ENCODE measurements at places on chromosomes 16 and 17.

- DNase-seq, result no peak
Measured at GRCh38 chr17:386141-386876, 33.7 kb upstream of the RPH3AL start.

DNA sequence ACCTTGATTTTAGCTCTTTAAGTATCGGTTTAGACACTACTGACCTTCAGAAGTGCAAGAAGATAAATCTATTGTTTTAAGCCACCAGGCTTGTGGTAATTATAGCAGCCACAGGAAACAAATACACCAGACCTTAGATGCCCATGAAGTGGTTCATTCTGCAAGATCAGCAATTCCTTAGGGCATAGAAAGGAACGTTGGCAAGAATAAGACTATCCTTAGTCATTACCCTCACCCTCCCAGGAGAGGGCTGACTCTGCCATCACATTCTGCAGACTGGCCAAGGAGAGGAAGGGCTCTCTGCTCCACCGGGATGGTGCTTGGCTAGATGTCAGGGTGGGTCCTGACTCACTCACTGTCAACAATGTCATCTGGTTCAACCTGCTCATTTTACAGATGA, 14.1 kb upstream of the NDEL1 start:
- no peak for DNase-seq

GRCh38 chr16:85006639-85007038, 4.7 kb downstream of the ZDHHC7 start:
- no peak for DNase-seq

DNA sequence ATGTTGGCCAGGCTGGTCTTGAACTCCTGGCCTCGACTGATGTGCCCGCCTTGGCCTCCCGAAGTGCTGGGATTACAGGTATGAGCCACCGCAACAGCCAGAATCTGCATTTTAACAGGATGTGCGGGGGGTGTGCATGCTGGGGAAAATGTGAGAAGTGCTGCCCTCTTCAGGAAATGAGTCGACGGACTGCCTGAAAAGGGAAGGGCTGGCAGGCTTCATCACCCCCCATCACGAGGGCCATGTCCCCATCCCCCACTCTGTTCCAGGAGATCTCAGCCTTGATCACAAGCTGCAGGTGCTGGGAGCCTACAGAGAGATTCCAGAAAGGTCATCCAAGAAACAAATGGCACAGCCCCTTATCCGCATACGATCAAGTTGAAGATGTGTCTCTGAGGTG, 195.3 kb upstream of the RPL38 start:
- no peak for DNase-seq

DNA sequence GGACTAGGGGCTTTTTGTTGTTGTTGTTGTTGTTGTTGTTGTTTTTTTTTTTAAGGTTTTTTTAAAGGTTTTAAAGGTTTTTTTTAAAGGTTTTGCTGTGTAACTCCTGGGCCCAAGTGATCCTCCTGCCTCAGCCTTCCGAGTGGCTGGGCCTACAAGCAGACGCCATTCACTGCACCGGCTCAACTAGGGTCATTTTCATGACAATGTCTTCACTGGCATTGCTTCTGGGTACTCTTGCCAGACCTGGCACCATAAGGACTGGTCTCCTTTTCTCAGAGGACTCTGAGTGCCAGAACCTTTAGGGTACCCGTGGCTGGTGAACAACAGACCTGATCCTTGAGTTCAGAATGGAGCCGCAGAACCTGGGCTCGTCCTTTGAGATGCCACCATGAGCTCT, 20.4 kb downstream of the POLR3E start:
- no peak for DNase-seq

DNA sequence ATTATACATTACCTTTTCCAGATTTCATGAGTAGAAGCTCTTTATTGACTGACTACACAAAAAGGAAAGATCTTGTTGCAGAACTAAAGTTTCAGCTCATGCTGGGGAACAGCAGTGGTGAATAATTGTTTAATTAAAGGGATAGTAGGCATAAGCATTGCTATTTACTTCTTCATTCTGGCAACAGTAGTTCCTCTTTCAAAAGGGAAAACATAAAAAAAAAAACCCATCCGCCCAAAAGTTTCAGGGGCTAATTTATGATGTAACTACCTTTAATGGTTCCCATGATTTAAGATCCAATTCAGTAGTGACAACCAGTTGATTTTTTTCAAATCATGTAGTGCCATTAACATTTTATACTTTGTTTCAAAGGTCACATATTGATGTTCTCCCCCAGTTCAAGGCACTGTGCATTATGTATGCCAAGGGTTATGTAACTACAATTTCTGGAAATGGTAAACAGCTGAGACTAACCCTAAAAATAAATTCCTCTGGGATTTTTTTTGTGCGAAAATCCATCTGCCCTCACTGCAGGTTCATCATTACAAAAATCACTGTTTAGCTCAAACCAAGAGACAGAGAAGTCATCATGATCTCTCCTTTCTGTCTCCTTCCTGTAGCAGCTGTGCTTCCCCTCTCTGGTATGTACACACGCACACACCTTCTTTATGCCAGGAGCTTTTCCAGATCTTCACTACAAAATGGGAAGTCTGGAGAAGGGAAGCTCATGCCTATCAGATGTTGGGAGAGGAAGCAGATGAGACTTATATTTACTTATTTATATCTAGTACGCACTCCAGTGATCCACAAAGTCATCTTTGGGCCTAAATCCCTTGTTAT, 2.2 kb upstream of the PHLPP2 start:
- DNase-seq, result no peak

DNA sequence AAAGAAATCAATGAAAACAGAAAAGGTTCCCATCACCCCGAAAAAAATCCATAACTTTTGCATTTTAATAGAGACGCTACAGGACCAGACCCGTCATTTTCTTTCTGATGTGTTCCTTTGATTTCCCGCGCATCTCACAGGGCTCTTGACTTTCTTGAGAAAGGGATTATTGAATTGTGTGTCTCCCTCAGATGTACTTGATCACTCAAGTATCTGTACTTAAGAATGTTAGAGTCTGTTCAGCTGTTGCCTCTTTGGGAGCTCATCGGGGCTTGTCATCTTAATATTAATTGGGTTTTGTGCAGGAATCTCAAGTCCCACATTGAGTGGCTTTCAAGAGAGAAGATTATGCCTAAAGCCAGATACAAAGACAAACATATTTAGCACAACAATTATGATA, 606.4 kb upstream of the SALL1 start:
- no peak for DNase-seq

DNA sequence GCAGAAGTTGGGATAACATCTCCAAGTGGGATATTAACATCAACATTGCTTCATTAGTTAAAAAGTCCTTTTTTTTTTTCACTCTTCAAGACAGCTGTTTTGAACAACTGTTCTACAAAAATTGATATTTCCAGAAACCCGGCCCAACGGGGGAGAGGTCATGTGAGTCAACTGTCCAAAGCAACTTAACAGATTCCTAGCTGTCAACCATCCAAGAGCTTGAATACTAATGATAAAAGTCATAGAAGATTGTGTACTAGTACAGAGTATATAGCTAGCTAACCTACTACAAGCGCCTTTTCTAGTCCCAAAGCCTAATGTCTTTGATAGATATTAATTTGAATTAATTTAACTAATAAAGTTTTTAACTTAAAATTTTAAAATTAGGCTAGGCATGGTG, 172.0 kb downstream of the CYB561 start:
- DNase-seq, result no peak

- no peak for DNase-seq
Measured at GRCh38 chr17:45334231-45334630, 17.4 kb upstream of the MAP3K14 start.

- no peak for DNase-seq
Measured at GRCh38 chr17:48961516-48962233, 6.7 kb downstream of the GIP start.

DNA sequence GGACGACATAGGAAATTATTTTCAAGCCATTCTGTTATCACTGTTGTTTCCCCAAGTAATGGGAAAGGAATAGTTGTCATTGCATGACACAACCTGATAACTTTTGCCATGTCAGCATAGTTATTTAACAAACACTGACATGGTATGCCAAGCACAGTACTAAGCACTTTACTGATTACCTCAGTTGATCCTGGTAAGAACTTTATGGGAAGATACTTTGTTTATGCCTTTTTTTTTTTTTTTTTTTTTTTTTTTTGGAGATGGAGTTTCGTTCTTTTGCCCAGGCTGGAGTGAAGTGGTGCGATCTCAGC, 15.7 kb upstream of the PNPO start:
- no peak for DNase-seq

DNA sequence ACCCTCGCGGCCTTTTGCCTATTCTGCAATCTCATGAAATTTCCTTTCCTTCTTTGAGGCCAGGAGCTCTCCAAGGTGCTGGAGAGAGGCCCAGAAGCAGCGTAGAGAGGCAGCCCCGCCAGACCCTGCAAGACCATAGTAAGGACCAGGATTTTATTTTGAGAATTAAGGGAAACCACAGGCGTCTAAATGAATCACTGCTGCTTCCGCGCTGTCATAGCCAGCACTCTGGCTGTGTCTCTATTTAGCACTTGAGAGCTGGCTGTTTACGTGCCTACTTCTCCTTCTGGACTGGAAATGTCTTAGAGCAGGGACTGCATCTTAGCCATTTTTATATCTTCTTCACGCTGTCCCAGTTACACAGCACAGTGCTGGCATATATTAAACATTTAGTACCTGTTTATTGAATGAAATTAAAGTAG, 37.6 kb upstream of the PIRT start:
- DNase-seq, result no peak

DNA sequence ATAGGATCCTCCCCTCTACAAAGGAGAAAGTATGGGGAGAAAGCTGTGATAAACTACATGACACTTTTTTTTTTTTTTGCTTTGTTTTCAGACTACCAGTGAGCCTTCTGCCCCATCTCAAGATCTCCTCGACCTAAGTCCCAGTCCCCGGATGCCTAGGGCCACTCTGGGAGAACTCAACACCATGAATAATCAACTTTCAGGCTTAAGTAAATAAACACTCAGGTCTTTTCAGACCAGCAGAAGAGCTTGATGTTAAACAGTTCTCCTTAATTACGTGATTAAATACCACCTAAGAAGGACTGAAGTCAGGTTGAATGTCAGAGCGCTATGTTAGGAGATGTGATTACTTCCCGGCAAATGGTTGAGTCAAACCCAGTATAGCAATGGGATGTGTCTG, 31.4 kb downstream of the COX11 start:
- no peak for DNase-seq

DNA sequence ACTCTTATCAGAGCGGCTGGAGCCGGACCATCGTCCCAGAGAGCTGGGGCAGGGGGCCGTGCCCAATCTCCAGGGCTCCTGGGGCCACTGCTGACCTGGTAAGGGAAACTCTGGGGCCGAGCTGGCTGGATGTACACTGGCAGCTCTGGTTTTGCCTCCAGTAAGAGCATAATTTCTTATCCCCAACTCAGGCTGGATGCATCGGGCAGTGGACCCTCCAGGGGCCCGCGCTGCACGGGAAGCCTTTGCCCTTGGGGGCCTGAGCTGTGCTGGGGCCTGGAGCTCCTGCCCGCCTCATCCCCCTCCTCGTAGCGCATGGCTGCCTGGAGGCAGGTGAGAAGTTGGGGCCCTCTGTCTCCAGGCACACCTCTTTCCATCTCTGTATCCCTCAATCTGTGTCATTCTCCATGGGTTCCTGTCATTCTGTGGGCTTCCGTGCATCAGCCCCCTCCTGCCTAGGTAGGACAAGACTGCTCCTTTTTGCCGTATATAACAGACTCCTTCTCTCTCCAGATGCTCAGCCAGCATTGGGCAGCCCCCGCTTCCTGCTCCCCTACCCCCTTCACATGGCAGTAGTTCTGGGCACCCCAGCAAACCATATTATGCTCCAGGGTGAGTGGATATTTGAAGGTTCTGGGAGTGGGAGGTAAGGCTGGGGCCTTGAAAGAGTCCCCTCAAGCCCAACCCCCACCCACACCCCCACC, 9.4 kb upstream of the TMEM88 start:
- DNase-seq, result no peak

GRCh38 chr17:35460354-35460851, 11.8 kb upstream of the SLFN13 start:
- DNase-seq, result no peak

- DNase-seq, result no peak
Measured at GRCh38 chr17:15180121-15180561, 85.0 kb downstream of the PMP22 start.

DNA sequence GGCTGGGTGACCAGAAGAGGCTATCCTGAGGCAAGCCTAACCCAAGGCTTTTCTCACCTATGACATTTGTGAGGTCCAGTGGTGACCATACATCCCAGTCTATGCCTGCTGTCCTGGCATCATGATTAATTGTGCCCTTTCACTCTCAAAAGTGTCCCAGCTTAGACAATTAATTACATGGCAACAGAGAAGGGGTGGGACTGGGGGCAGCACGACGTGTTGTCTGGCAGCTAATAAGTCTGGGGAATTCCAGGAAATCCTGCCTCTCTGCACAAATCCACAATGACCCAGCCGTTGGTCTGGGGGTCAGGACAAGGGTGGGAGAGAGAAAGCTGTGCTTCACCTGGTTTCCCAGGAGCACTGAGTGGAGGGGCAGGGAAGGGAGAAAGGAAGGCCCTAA, 14.0 kb upstream of the MTMR4 start:
- DNase-seq, result no peak

DNA sequence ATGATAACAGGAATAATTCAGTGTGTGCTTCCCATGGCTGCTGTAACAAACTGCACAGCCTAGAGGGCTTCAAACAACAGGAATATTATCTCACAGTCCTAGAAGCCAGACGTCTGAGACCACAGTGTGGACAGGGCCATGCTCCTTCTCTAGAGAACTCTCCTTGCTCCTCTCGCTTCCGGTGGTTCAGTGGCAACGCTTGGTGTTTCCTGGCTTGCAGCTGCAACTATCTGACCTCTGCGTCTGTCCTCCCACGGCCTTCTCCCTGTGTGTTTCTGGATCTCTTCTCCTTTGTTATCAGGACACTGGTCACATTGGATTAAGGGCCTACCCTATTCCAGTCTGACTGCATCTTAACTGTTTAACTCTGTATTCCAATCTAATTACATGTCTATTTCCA, 414.3 kb downstream of the MAF start:
- DNase-seq, result no peak

GRCh38 chr17:74770498-74771318, 5.4 kb downstream of the NAT9 start:
- DNase-seq, result no peak

DNA sequence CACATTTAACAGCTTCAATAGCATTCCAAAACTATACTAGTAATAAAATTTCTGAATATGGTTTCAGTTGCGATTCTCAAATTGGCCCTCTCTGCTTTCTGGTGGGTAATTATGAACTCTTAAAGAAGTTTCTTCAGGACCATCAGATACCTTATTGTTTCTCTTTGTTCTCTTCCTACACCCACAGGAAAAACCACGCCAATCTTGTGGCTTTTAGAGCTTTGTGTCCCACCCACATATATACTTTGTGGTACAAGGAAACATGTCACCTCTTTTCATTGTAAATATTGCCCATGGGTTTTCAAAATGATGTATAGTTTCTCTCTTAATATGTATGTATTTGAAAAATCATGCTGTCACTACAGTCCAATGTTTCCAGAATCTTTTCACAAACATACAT, 12.1 kb downstream of the ABCA9 start:
- no peak for DNase-seq

- DNase-seq, result no peak
Measured at GRCh38 chr17:9227819-9228407, 206.6 kb downstream of the NTN1 start.

GRCh38 chr16:54286366-54287130, at the start of gene IRX3:
Gene IRX3, minus strand, starts transcription at chr16:54286787. Its CDS starts 737 bp downstream, at chr16:54286050.
- DNase-seq, result no peak
